Fibroblast of pulmonary artery (primary cell): ENCODE measurements at places on chromosomes 5 and 9.

- DNase-seq, result no peak
Measured at GRCh38 chr9:75911390-75911789, 20.9 kb downstream of the PCSK5 start.

DNA sequence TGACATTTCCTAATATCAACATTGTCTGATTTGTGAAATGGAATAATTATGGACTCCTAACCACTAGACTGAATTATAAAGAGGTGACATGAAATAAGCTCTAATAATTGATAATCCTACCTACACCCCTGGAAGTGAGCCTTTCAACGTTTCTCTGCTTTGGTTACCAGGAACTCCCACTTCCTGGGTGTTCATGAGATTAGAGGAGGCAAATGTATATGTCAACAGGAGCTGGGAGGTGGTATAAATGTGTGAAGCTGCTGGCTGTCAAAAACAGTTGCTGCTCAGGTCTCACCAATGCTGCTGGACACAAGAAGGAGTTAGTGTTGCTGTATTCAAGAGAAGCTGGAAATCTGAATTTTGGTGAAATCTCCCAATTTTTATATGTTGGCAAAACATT is 96.8 kb downstream of the CAMK4 start:
- DNase-seq, result no peak

DNA sequence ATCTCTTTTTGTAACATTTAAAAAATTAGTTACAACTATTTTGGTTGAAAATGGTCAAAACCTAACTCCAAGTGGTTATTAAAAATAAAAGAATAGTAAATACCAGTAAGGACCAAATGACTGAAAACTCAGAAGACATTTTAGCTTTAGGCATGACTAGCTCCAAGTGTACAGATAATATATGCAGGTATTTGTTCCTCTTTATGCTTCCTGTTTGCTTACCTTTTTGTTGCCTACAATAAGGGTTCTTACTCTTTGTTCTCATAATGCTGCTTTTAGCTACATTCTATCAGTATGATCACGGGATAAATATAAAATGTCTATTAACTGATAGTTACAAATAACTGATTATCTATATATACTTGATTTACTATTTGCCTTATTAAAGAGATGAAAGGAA is 259.6 kb downstream of the CDH12 start:
- no peak for DNase-seq

GRCh38 chr5:109028608-109029299 is 281.1 kb downstream of the FER start:
- DNase-seq, result no peak

DNA sequence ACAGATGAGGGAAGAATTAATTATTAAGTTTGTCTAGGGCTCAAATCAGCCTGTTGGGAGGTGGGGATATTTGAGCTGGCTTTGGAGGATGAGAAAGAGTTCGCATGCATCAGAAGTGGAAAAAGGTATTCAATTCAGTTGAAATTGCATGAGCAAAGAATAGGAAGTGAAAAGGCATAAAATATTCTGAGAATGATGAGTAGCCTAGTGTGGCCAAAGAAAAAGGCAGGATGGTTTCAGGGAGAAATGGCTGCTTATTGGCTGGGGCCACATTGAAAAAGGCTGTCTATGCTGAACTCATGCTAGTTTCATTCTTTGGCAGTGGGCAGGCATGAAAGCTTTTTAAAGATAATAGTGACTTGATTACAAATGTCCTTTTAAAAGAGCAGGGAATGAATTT is 235.4 kb upstream of the RIOK2 start:
- DNase-seq, result no peak

- no peak for DNase-seq
Measured at GRCh38 chr9:118104363-118104762, 400.2 kb downstream of the TLR4 start.

- no peak for DNase-seq
Measured at GRCh38 chr5:100838048-100838473, 65.0 kb downstream of the ST8SIA4 start.

- no peak for DNase-seq
Measured at GRCh38 chr5:132181011-132181629, 46.5 kb downstream of the P4HA2 start.
